Testis (tissue), 5 donors: ENCODE measurements at places on chromosomes 2 and 18. TPM values are rescaled to one million over a fixed set of nuclear protein-coding genes. Genes with fewer than 3 reads are reported as not detected.

MORN2 gene
- total RNA-seq = 123 TPM

DNA sequence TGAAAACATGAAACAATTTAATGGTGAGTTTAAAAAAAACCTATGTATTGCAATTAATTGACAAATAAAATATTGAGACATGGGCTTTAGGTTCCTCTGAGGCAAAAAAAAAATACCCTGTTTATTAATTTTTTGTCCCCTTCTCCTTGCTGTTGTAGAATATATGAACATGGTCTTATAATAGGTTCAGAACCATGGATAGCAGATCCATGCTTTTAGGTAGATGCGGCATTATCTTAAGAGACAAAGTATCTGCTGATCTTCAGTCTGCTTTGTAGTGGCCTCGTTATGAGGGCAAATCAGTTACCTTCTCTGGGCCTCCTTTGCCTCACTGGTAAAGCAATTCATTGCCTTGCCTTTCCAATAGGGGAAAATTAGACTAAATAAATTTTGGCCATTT lies 850.7 kb downstream of the NRXN1 start:
- DNase-seq = no peak

RAB6C gene
- 1.9 TPM for total RNA-seq

- DNase-seq = no peak
Measured at GRCh38 chr2:152028182-152028862, 70.5 kb downstream of the CACNB4 start.

DNA sequence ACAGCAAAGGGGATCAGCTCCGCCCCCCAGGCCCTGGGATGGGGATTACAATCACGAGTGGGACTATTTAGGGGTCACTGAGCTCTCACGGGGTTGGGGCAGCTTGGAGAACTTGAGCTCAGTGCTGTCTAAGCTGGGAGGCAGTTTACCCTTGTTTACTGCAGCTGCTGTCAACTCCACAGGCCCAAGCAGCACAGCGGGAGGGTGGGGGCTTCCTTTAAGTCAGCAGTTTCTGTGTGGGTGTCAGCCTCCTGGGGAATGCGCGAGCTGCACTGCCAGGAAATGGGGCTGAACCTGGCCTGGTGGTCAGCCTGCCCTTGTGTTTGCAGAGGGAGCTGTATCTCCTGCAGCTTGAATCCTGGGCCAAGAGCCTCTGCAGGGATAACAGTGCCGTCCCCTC lies 29.8 kb downstream of the TOGARAM2 start:
- peak; percentile 38 for DNase-seq

DNA sequence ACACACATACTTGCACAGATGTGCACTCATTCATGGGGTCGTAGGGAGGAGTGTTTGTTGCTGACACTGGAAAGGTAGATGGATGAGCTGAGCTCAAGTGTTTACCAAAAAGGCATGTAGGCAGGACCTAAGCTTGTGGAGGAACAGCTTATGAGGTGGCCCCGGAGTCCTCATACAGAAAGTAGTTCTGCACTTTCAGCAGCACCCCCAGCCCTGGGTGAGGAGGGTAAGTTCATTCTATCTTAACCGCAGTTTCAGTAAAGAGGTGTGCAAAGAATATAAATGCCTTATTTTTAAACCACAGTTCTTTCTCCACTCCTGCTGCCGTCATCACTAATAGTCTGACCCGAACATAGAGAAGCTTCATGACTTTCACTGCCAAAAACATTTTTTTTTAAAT lies 31.7 kb upstream of the RNF152 start:
- no peak for DNase-seq

DNA sequence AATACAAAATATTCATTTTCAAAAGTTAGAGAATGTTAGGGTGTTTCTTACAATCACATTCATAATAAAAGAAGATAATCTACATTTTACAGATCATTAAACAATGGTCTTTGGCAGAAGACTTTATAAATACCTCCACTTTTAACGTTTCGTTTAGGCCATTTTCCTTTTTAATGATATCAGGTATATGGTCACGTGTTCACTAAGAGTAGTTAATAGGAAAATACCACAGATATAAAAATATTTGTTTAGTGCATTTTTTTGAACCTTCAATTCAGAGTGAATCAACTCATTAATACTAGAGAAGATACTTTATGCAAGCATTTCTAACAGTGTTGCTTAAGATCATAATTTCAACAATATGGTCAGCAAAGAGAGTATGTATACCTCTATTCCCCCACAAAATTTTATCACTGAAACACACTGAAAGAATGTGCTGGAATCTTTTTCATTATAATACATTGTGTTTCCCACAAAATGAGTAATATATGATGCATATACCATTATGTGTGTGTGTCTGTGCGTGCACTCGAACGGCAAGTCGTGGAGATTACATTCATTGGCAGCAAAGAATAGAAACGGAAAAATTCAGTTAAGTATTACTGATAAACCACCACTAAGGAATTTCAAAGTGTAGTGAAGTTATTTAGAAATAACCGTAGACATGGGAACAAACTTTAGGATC lies 319.9 kb upstream of the THUMPD2 start:
- DNase-seq = no peak

DNA sequence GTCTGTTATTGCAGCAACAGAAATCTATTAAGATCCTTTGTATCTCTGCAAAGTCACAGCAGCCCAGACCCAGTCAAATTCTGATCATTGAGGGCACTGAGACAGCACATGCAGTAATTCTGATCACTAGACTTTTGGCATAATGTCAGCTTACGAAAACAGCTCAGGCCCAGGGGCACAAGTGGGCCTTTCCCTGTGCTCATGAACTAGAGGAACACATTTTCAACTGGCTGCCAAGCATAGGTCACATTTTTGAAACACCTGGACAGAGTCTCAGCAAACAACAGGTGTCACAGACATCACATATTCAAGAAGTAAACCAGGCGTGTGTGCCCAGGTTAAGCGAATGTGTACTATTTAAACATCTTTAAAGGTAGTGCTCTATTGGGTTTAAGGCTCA lies 13.7 kb downstream of the DOCK10 start:
- DNase-seq = no peak

GRCh38 chr2:14776216-14776615 lies 143.7 kb downstream of the LRATD1 start:
- DNase-seq = no peak

DNA sequence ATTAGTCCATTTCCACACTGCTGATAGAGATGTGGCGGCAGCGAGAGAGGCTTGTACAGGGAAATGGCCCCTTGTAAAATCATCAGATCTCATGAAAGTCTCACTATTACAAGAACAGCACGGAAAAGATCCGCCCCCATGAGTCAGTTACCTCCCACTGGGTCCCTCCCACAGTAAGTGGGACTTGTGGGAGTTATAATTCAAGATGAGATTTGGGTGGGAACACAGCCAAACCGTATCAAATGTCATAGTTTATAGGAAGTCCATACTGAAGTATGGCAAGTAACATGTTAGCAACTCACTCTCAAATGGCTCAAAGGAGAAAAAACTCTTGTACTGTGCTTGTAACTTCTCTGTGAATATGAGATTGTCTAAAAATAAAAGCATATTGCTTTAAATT lies 56.1 kb downstream of the FARP2 start:
- peak; percentile 51 for DNase-seq

GRCh38 chr2:28484835-28485234 lies 11.0 kb upstream of the PLB1 start:
- DNase-seq = no peak

PIAS2 gene
- 96.7 TPM for total RNA-seq

DNA sequence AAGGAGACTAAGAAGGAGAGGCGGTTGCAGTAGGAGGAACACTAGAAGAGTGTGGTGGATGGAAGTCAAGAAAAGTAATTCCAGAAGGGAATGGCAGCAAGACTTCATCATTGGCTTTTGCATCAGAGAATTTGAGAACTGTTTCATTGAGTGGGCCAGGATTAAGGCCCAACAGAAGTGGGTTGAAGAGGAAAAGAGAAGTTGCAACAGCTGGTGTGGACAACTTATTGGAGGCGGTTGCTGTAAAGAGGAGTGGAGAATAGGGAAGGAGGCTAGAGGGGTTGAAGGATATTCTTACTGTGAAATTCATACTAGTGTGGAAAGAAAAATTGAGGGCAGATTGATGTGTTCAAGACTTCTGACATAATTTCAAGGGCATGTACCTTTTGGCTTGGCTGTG lies 168.7 kb upstream of the FN1 start:
- no peak for DNase-seq

- no peak for DNase-seq
Measured at GRCh38 chr2:71659868-71660518, 206.6 kb downstream of the DYSF start.

DNA sequence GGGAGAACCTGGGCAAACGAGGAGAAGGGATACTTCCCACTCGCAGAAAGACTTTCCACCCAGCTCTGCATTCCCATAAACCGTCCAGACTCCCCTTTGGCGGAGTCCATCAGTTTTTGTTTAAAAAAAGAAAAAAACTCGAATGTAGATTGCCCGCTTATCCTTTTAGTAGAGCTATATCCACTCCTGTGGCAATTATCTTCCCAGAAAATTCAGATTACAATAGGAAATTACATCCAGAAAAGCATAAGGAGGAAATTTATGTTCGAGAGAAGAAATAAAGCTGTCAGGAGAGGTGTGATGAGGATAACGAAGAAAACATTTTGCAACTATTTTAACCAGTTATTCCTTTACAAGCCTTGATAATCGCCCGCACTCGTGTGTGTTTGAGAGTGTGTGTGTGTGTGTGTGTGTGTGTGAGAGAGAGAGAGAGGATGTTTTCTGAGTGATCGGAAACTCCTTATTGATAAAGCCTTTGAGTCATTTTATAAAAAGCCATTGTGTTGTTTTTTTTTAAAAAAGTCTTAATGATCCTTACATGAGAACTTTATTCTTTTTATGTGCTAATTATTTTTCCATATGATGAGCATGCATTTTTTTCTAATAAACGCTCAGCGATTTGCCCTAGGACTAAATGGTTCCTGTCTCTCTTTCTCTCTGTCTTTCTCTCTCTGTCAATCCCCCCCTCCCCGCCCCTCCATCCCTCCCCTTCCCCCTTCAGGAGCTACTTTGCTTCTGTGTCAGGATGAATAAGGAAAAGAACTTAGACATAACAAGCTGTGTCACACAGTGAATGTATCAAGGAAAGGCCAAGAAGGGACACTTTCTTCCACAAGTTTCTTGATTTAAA lies 1.1 kb upstream of the PPP3R1 start:
- peak; percentile 24 for DNase-seq
